Stimulated activated CD4-positive, alpha-beta T cell treated with anti-CD3 and anti-CD28 coated beads, Interleukin-2, amount 100 ng/mL, for 48 hours (primary cell): ENCODE measurements at places on chromosomes 6 and 20.

DNA sequence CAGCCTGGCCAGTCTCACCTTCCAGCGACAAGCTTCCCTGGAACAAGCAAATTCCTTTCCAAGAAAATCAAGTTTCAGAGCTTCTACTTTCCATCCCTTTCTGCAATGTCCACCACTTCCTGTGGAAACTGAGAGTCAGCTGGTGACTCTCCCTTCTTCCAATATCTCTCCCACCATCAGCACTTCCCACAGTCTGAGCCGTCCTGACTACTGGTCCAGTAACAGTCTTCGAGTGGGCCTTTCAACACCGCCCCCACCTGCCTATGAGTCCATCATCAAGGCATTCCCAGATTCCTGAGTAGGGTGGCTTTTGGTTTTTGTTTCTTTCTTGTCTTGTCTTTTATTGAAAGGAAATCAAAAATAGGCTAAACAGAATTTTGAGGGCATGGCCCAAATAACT is 24.3 kb downstream of the MYCT1 start:
- DNase-seq = no peak

GRCh38 chr6:6312901-6313441 is 7.5 kb downstream of the F13A1 start:
- no peak for DNase-seq

DNA sequence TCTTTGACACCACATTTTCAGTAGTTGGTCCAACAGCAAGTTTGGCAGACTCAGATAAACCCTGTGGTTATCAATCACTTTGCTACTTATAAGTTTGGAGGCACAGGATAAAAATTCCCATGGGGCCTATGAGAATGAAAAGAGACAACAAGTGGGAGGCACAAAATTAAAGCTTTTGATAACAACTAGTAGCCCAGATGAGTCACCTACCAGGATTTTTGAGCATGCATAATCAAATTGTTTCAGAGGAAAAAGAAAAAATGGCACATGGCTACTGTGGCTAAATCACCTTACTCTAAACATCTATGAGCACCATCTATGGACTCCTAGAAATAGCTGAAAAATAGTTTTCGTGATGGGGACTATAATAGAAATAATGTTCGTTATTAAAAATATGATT is 40.8 kb upstream of the BMP5 start:
- no peak for DNase-seq

- DNase-seq = no peak
These were observed 163.9 kb upstream of the STXBP5 start for GRCh38 chr6:147040121-147040910.

DNA sequence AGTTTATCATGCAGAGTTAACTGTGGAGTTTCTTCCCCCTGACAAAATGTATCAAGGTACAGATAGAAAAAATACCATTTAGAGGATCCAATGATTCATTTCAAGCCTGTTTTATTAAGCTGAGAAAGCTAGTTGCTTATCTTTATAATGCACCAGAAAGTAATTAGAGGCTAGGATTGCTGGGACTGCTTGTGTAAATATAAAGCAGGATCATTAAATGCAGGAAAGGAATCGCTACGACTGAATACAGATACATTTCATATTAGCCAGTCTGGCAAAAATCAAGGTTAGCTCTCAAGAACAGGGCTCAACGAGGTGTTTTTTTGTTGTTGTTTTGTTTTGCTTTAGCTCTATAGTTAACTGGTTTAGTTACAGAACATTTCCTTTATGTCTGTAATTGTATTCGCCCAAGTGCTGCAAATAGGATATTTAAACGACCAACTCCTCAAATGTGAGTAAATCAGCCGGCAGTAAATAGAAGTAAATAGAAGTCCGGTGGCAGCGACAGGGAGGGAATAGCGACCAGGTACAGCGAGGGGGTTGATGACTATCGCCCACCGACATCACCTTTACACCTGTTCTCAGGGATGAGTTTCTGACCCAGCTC is 748 bp downstream of the UBE2J1 start:
- no peak for DNase-seq

DNA sequence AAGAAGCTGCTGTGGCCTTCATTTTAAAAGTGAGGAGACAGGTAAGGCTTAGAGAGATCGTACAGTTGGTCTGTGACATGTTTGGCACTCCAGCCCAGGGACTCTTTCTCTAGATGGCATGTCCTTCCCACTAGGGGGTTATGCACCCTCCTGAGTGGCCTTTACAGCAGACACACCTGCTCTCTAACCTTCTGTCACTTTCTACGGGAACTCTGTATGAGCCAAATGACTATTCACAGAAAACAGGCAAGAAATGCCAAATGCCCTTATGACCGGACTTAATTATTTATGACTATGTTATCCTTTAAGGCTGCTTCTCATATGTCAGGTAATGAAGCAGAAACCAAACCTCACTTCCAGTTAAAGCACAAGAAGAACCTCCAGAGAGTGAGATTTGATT is 91.2 kb downstream of the MAP3K5 start:
- DNase-seq = no peak

DNA sequence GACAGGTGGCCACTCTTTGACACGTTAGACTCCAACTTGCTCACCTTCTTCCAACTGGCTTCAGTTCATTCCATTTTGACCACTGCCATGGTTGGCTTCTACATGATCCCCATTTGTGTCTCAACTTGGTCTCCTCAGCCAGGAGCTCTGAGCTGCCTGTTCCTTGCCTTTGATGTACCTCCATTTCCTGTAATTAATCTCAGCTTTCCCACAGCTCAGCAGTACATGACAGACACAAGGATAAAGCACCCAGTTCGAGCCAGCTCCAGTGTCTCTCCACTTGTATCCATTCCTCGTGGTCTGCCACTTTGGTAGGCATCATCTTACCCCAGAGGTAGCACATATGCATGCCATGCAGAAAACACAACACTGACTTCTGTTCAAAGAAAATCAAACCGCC is 161.0 kb downstream of the TSHZ2 start:
- no peak for DNase-seq

DNA sequence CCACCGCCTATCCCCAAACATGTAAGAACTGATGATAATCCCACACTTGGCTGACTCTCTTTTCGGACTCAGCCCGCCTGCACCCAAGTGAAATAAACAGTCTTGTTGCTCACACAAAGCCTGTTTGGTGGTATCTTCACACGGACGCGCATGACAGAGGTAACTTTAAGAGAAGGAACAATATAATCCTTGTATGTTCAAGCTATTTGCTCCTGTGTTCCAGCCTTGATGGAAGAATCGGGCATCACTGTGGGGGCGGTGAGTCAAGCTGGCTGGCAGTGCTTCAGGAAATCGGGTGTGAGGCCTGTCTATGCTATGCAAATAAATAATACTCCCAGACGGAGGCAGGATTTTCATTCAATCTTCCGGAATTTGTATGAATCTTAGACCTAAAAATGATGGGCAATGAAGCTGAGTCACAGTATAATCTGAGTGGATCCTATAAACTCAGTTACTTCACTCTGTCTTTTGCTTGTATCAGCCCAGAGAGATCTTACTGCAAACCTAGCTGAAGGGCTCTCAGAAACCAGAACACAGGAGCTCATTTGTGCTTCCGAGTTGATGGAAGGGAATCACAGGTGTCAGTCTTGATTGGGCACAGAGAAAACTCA is 45.2 kb upstream of the NT5E start:
- DNase-seq = no peak

DNA sequence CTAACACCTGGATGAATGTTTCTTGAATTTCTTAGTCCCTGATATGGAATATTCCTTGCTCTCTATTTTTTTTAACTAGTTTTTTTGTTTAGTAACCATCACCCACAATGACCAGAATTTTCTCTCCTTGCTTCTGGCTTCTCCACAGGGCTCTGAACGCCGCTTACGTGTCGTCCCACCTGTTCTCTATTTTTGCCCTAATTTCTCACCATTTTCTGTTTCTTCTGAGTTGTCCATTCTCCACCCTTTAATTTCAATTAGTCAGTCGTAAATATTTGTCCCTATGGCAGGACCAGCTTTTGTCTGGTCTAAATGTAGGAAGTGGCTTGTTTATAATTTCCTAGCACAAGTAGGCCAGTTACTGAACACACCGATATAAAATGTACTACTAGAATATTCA is 52.3 kb downstream of the PLCB4 start:
- DNase-seq = no peak

DNA sequence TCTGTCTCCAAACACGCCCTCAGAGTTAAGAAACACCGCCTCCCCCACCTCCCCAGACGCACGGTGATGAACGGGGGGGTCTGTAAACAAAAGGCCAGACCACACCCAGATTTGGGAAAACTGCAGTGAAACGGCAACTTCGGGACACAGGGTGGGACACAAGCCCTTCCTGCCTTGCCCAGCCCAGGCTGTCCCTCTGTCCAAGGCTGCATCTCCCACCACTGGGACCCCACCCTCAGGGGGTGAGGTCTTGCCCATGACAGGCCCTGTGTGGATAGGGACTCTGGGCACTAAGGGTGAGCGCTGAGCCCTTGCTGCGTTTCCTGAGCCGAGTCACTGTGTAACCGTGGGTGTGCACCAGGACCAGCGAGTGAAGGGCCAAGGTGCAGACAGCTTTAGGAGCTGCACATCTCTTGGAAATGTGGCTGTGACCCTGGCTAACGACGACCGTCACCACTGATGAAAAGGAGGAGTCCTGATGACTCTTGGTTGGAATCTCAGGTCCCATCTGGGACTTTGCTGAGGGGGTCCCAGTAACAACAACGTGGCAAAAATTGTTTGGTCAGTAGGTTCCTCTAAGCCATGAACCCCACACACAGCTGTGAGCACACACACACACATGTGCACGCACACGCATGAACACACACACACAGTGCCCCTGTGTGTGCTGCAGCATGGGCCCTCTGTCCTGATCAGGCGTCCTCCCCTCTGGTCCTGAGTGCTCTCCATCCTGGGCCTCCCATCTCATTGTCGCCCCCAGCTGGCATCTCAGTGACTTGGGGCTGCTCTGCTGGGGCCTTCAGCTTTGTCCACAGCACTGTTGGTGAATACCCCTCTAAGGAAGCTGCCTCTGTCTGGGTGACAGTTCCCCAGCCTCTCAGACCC is 100.6 kb downstream of the RAMACL start:
- DNase-seq = no peak

- DNase-seq = no peak
These were observed 613.5 kb downstream of the PHF3 start for GRCh38 chr6:64249115-64249514.
